ENCODE measurements at places on chromosomes 16 and 17. TPM values are rescaled to one million over a fixed set of nuclear protein-coding genes. Genes with fewer than 3 reads are reported as not detected.

- no peak for DNase-seq
These were observed 17.3 kb downstream of the CDR2 start for GRCh38 chr16:22356930-22357634.

GRCh38 chr17:34378664-34379101 is 15.7 kb upstream of the CCL1 start:
- no peak for DNase-seq

KRTAP3-2 gene
- total RNA-seq: not detected

DNA sequence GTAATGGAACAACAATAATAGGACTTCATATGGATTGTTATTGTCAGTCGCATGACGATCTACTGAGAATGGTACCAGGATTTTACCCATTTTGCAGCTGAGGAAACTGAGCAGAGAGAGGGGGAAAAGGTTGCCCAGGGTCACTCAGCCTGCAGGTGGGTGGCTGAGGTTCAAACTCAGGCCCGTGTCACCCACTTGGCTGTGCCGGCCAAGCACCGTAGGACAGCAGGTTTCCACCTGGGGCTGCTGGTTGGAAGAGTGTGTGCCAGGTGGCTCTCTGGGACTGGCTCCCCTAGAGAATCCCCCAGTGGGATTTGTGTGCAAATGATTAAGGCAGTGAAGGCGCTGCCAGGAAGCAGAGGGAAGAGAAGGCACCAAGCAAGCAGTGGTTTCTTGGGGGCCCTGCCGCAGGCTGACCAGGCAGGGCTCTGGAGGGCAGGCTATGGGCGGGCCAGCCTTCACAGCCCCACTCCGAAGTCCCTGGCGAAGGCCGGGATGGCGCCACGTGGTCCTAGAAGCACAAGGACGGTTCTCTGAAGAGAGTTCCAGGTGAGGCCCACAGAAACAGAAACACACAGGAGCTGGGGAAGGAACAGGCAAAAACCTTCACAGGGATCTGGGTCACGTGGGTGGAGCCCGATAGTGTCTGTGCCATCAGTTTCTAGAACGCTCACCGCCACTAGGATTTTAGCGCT is 163.5 kb downstream of the IRF8 start:
- no peak for DNase-seq

GRCh38 chr16:75241412-75241811 is 10.0 kb downstream of the BCAR1 start:
- no peak for DNase-seq

- DNase-seq: no peak
These were observed 3.2 kb upstream of the HAP1 start for GRCh38 chr17:41737680-41738023.

KRT24 gene
- total RNA-seq: not detected

- DNase-seq: peak; percentile 87
These were observed 1.1 kb downstream of the FHOD1 start for GRCh38 chr16:67246081-67246755.

- peak; percentile 68 for DNase-seq
These were observed 121.0 kb downstream of the PARN start for GRCh38 chr16:14509055-14509454.

DNA sequence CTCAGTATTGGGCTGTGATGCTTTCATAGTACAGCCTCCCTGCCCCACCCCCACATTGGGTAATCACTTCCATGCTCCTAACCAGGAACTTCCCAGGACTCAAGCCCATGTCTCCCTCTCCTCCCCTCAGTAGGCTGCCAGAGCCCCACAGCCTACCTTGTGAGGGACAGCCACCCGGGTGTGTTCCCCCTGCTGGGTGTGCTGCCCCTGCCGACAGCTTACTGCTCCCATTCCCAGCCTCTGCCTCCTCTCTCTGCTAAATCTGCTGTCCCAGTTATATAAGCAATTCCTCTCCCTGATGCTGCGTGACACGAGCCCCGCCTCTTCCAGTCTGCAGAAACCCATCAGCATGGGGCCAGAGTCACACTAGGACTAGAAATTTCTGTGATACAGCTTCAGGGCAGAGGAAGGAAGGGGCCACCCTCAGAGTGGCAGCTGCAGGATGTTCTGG is at the start of gene RSKR:
Gene RSKR, minus strand, starts transcription at position 255 of the 451 bp plus-strand sequence. Its CDS starts 24 bp downstream, at position 231.
- no peak for DNase-seq

SRCIN1 gene
- total RNA-seq: 0.90 TPM

SDK2 gene
- not detected for total RNA-seq

GRCh38 chr17:77297693-77298666 is 157.2 kb downstream of the SEC14L1 start:
- no peak for DNase-seq

- DNase-seq: no peak
These were observed 1060.2 kb upstream of the EEF2KMT start for GRCh38 chr16:6157806-6158205.

- DNase-seq: peak; percentile 99
These were observed 72.2 kb downstream of the HS3ST3B1 start for GRCh38 chr17:14372905-14373613.

- no peak for DNase-seq
These were observed 11.9 kb upstream of the CYTH1 start for GRCh38 chr17:78793968-78794367.

ZNF469 gene
- total RNA-seq: not detected

LPO gene
- not detected for total RNA-seq

P2RX5 gene
- 0.95 TPM for total RNA-seq

CTF1 gene
- 0.11 TPM for total RNA-seq

GRCh38 chr16:3607161-3607560 is 4.2 kb downstream of the SLX4 start:
- no peak for DNase-seq

EXOSC6 gene
- 39.9 TPM for total RNA-seq

GRCh38 chr16:61332461-61332860 is 703.8 kb downstream of the CDH8 start:
- DNase-seq: no peak

- no peak for DNase-seq
These were observed 17.7 kb upstream of the EXOSC6 start for GRCh38 chr16:70269471-70269870.

PITPNM3 gene
- 0.13 TPM for total RNA-seq

GRCh38 chr16:48103591-48103990 is 52.2 kb downstream of the ABCC12 start:
- no peak for DNase-seq

GRCh38 chr17:48054238-48055185 is 6.4 kb downstream of the NFE2L1 start:
- DNase-seq: no peak

TCAP gene
- 0.24 TPM for total RNA-seq

DNA sequence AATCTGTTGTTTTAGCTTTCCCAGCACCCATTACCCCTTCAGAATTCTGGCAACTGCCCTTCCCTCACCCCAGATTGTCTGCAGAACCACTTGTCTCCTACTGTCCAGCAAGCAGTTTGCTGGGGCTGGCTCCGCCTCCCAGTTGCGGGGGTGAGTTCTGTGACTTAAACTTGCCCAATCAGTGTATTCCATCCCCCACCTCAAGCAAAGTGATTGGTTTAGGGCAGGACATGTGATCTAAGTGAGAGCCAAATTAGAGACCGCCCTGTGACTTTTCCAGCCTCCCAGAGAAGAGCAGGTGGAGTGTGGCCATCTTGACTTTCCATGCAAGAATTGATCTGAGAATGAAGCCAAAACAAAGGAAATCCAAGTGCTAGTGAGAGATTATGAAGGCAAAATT is 22.7 kb upstream of the SRCIN1 start:
- peak; percentile 89 for DNase-seq

KCTD2 gene
- total RNA-seq: 27.5 TPM

GRCh38 chr17:40707745-40708144 is 4.2 kb upstream of the KRT24 start:
- peak; percentile 33 for DNase-seq

DNA sequence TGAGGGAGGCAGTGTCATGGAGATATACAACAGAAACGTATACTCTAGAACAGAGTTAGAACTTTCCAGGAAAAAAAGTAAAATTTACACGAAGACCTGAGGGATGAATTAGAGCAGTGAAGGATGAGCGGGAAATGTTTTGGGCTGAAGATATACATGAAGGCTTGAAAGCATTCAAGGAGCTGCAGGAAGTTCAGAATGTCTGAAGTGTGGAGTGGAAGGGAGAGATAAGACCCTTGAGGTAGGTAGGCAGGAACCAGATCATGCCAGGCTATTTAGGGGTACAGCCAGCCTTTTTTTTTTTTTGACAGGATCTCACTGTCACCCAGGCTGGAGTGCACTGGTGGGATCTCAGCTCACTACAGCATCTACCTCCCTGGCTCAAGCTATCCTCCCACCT is 3.2 kb upstream of the NLK start:
- DNase-seq: no peak

- no peak for DNase-seq
These were observed 44.1 kb upstream of the DOC2B start for GRCh38 chr17:225551-225950.

GRCh38 chr16:11392041-11392581 is 46.9 kb downstream of the RMI2 start:
- DNase-seq: no peak

DNA sequence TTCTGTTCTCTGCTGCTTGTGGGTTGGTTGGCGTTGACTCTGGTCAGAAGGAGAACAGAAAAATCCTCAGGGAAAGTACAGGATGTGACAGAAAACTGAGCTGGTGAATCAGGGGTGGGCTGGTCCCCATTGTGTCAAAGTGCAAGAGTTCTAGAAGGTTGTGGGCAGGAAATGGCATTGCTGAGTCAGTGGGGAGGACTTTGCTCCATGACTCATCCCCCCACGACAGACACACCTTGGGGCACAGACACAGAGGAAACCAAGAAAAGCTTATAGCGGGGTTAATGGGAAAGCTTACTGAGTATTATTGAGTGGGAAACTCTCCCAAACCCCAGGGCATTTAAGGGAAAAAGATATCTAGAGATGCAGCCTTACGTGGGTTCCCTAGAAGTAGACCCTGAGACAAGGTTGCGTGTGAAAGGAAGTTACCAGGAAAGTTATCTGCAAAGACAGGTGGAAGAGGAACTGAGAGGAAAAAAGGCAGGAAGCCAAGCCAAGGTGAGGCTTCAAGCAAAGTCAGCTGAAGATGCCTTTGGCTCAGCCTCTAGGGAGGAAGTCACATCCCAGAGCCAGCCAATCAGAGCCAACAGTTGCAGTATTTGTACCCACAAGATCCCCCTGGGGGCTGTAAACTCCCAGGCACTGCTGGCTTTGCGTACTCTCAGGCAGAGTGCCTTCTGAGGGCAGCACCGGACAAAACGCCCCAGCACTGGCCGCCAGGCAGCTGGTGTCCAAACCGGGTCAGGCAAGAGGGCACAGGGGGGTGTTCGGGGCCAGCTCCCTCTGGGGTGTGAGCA is 86.4 kb downstream of the FOXL1 start:
- DNase-seq: peak; percentile 84

GRCh38 chr17:49528966-49529365 is 33.9 kb downstream of the NGFR start:
- DNase-seq: no peak

DNA sequence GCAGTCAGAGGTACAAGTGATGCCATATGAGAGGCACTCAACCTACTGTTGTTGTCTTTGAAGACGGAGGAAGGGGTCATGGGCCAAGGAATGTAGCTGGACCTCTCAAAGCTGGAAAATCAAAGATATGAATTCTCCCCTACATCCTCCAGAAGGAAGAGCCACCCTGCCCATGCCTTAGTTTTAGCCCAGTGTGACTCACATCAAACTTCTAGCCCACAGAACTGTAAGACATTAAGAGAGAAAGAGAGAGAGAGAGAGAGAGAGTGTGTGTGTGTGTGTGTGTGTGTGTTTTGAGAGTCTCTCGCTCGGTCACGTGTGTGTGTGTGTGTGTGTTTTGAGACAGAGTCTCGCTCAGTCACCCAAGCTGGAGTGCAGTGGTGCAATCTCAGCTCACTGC is 87.1 kb downstream of the STX8 start:
- no peak for DNase-seq

- DNase-seq: no peak
These were observed 39.3 kb downstream of the CIBAR2 start for GRCh38 chr16:85072947-85073346.

DNA sequence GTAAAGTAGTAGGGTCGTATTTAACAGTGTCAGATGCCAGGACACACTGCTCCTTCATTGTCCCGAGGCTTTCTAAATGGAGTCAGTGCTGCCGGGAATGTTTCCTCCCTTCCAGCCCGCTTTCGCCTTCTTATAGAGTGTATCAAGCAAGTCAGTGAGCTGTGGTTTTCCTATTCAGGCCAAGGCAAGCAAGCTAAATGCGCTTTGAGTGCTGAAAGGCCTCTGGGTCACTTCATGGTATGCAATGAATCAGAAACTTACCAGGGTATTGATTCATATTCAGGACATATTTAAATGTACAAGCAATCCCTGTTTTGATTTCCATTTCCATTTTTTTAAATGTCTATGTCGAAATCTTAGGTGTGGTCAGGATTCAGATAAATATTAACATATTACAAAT is 327.9 kb upstream of the SOX9 start:
- DNase-seq: no peak

SEZ6L2 gene
- total RNA-seq: 6.6 TPM

DNA sequence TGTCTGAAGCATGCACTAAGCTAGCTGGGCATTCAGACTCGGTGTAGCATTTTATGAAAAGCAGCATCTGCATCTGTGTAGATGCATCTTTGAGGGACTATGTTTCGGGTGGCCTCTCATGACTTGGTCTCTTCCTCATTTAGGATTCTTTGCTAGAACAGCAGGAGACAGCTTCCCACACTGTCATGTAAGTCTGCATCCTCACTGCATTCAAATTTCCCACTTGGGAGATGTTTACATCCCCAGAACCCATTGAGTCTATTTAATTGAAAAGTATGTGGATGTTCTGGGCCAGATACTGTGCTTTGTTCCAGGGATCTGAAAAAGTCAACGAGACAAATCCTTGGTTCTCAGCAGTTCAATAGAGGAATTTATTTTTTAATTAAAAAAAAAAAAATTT is 198.6 kb upstream of the EEF2KMT start:
- DNase-seq: no peak

PDILT gene
- total RNA-seq: not detected

KRTAP9-2 gene
- not detected for total RNA-seq

DRC7 gene
- 2.7 TPM for total RNA-seq

- DNase-seq: no peak
These were observed 2.0 kb downstream of the KLHL11 start for GRCh38 chr17:41863074-41863848.

CACNA1H gene
- total RNA-seq: 0.40 TPM

DNA sequence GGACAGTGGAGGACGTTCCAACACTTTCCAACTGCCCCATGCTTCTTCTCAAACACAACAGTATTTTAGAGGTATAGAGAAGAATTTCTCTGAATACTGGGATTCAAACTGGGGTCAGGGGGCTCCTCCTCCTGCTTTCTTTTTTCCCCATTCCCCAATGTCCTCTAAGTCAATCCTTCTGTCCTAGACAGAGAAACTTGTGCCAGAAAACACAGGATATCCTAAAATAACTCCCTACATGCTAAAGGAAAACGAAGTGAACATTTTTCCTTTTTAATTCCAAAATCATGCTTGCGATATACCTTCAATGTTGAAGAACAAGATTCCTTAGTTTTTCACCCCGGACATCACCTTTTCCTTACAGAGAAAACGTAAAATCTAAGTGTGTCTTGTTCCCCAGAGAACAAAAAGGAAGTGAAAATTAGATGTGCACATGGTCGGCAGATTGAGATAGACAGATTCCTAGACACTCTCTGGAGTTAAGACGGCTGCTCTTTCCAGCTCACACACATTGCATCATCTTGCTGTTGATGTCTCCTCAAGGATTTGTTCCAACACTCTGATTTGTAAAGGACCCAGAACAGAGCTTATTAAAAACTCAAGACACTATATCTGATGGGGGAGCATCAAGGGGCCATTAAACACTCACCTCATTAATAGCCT is 228.2 kb downstream of the GRIN2A start:
- DNase-seq: no peak

Data from HepG2 (cell line).